D341Med (cell line): ENCODE measurements at places on chromosomes 16 and 17.

DNA sequence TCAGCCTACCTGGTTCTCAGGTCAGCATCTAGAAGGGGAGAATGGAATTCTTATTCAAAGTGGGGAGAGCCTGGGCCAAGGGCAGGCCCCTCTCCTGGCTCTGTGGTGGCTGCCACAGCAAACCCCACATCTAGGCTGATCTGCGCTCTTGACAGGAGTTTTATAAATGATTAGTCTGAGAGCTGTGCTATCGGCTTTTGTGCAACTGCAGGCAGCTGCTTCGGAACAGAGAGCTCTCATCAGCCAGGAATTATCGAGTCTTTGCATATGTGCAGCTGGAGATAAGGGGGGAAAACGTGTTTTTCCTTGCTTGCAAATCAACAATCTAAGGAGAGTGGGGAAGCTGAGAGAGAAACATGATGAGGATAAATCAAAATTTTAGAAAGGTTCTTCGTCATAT lies 91.7 kb downstream of the HS3ST3A1 start:
- DNase-seq: no peak

DNA sequence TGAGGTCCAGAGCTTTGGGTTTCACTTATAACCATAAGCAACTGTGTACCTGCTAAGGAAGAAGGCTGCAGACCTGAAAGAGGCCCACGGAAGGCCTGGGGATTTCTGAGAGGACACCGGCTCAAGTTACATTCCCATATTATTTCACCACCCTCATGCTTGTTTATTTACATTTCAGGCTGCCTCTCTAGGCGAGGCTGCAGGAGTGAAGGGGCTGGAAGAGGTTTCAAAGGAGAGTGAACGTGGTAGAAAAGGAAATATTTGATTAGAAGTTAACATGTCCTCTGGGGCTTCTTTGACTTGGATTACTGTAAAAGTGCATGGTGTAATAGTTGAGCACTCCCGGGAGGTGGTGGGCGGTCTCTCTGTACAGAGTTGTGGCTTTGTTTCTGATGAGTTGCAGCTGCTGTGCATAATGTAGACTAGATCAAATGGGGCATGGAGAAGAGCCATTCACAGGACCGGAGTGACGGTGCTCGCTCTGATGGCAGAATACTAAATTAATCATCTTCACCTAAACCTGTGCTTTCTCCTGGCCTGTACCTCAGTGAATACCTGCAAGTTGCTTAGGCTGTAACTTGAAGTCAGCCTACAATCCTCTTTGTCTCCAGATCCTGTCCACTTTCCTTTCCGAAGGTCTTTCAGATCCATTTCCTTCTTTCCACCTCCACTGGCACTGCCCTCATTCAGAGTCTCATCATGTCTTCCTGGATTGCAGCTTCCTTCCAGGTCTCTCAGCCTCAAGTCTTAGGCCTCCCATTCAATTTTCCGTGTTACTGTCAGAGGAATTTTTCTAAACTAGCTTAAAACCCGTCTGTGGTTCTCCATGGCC lies 1.9 kb upstream of the CPD start:
- no peak for DNase-seq

GRCh38 chr17:33515974-33516373 lies 222.9 kb upstream of the ASIC2 start:
- no peak for DNase-seq

- DNase-seq: no peak
These were observed 27.9 kb downstream of the SDK2 start for GRCh38 chr17:73616120-73616872.
